ENCODE measurements at places on chromosomes 1 and 21.

DNA sequence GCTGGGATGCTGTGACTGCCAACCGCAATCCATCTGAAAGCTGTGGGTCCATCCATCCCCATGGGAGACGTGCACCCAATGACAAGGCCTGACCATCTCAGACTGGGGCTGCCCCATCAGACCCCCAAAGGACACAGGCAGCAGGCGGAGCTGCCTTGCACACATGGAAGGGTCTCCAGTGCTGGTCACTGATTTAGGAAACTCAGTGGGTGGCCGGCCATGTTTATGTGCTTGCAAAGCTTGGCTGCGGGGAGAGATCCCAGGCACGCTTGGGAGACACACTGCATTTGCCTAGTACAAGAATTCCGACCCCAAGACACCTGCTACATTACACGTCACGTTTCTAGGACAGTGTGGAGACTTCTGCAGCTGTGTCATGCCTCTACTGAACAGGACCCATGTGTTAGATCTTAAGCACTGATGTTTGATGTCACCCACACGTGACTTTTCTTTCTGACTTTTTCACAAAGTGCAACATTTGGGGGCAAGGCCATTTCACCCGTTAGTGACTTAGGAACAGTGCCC is 181.4 kb downstream of the CLIC6 start:
- no peak for DNase-seq

DNA sequence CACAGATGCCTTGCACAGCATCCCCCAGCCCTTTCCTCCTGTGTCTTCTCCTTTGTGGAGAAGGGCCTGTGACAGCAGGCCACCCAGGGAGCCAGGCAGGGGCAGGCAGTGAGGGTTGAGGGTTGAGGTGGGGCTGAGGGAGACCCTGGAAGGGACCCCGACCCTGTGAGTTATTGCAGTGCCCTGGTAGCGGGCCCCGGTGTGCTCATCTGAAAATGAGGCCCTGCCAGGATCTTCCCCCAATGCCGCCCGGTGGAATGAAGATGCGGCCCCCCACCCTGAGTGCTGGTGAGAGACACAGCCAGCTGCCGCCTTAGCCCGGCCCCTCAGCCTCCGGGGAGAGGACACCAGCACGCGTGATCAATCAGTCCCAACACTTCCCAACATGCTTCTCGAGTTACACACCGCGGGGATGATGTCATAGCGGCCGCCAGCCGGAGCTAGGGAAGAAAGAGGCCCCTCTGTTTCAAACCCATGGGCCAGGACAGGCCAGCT is 36.2 kb upstream of the ACTRT2 start:
- DNase-seq, result peak; percentile 88

DNA sequence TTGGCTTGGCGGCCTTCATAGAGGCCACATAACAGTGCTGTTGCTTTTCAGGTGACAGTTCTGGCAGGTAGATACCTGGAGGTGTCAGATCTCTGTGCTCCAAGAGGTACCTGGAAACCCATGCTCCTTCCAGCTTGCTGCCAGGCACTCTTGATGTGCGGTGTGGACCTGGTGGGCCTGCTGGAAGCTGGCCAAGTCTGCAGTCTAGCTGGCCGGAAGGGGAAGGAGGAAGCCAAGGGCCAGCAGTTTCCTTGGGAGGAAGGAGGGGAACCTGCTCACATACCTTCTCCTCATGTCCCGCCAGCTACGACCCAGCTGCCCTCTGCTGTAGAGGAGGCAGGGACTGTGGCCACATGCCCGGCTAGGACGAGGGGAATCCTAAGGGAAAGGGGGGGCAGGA is 166.4 kb upstream of the AJAP1 start:
- DNase-seq, result peak; percentile 38

DNA sequence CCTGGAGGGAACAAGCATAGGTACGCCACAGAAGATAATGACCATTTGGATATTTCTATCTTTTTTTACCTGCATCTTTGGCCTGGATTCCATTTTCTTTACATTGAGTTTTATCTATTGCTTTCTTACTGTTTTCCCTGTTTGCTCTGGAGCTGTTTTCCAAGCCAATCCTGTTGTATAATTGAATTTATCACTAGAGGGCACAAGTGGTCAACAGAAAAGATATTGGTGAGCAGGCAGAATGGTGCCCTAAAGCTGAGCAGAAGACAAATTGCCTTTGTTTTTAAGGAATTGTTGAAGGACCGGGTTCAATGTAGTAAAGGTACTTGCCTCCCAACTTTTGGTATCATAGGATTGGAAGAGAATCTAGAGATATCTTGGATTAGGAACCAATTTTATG is 152.8 kb downstream of the PPP1R12B start:
- DNase-seq, result peak; percentile 32

DNA sequence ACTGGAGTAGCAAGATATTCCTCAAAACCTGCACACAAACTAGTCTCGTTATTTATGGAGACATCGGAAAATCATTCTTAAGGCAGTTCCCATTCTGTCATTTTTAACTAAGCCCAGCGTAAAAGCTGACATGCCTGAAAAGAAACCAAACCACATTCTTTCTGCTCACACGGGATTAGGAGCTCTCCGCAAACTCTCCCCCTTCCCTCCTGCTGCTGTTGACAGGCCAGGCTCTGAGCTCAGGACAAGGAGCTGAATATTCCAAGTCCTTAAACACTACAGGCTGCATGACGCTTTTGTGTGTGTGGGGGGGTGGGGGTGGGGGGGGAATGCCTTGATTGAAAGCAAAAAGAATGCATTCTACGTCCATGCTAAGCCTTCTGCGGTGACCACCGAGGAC is 5.2 kb downstream of the OLIG1 start:
- no peak for DNase-seq

DNA sequence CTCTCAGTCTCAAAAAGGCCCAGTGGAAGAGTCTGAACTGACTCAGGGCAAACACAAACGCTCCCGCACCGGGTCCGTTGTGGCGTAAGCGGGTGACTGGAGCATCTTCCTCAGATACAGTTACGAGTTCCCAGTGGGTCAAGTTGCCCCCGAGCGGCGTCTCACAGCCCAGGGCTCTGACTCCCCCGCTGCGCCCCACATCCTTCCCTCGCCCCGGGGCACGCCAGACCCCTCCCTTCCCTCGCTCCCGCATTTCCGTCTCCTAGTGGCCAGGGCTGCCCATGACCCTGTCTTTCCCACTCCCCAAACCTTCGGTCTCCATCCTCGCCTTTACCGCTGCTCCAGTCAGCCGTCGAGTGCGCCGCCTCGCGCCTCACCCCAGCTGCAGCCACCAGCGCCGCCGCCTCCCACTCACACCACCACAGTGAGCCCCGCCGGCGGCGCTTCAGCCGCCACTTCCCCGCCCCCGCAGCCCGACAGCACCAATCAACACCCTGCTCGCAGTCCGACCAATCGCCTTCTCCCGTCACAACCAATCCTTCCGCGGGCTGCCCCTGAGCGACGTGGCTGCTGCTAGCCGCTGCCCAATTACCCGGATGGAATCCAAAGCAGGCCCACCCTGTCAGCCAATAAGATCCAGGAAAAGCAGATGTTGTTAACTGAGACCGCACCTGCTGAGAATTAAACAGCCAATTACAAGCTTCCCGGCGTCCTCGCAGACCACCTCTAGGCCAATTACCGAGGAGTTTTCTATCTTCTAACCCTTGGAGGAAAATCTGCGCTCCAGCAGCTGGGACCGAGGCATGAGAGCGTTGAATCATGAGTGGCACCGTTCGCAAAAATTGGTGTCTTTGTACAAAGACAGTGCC is at the start of gene TDRKH:
TDRKH (minus strand) TSS at position 430 of the 869 bp plus-strand sequence. CDS start 7,478 bp downstream, outside the sequence.
- DNase-seq, result peak; percentile 99

DNA sequence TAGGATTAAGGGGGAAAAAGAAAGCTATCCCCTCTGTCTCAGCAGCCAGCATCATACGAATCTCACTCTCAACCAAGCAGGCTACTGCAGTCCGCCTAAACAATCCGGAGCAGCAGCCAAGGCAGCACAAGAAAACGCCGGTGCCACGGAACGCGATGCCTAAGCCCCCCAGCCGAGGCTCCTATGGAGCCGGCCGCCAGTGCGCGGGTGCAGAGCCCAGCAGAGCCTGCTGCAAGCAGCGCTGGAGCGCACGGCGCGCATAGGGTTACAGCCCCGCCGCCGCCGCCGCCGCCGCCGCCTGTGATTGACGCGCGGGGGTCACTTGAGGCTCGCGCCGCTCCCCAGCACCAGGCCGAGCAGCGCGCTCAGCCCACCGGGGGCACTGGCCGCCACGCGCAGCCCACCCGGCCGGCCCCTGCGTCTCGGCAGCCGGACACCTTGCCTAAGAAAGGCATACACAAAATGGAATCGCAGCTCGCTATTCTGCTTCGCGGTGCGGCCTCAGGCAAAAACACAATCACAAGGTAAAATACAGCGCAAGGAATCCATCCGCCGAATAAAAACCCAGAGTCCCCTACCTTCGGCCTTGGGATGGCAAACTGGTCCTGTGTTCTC is 780 bp downstream of the HIVEP3 start:
- DNase-seq, result peak; percentile 87

- DNase-seq, result no peak
Measured at GRCh38 chr1:108803548-108803947, 53.3 kb downstream of the AKNAD1 start.

GRCh38 chr1:71899881-71900280 is 382.5 kb downstream of the NEGR1 start:
- no peak for DNase-seq

- DNase-seq, result no peak
Measured at GRCh38 chr1:71618766-71619530, 538.1 kb upstream of the ZRANB2 start.

- DNase-seq, result no peak
Measured at GRCh38 chr1:244219802-244220201, 168.7 kb downstream of the ZBTB18 start.

- no peak for DNase-seq
Measured at GRCh38 chr1:61457526-61458040, 267.4 kb downstream of the TM2D1 start.

- DNase-seq, result no peak
Measured at GRCh38 chr1:25117233-25117823, 115.0 kb downstream of the SYF2 start.

DNA sequence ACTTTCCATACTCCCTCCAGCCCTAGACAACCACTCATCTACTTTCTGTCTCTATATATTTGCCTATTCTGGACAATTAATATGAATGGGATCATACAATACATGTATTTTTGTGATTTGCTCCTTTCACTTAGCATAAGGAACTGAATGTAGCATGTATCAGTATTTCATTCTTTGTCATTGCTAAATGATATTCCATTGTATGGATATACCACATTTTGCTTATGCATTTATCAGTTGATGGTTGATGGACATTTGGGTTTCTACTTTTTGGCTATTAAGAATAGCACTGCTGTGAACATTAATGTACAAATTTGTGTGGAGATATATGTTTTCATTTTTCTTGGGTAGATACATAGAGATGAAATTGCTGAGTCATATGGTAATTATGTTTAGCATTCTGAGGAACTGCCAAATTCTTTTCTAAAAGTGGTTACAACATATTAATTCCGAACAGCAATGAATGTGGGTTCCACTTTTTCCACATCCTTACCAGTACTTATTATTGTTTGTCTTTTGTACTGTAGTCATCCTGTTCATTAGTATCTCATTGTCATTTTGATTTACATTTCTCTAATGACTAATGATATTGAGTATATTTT is 121.0 kb downstream of the LRRC40 start:
- DNase-seq, result no peak

- peak; percentile 86 for DNase-seq
Measured at GRCh38 chr1:151238467-151238739, 16.1 kb upstream of the PSMD4 start.

DNA sequence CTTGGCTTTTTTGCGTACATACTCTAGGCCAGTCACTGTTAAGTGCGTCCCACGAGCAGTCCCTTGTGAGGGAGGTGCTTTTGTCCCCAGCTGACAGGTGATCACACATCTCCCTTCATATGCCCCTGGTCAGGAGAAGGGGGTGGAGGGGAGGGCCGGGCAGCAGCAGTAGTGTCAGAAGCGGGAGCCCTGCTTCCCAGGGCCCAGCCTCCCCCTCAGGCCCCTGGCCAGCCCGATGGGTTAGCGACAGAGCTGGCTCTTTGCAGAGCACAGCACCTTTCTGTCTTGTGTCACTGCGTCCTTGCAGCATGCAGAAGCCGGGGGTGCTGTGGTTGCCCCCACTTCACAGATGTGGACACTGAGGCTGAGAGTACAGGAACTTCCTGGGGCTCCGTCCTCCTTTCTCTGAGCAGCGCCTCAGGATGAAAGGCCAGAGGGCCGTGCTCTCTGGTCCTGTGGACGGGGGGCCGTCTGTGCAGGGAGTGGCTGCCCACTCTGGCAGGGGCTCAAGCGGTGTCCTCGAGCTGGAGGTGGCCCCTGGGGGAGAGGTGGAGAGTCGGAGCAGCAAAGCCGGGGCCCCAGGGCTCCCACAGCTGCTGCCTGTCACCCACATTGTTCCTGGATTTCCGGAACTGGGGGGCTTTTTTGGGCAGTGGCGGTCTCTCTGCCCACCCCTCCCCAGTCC is 5.9 kb downstream of the TMEM201 start:
- DNase-seq, result peak; percentile 74

- DNase-seq, result no peak
Measured at GRCh38 chr1:38308780-38309179, 262.2 kb upstream of the POU3F1 start.

DNA sequence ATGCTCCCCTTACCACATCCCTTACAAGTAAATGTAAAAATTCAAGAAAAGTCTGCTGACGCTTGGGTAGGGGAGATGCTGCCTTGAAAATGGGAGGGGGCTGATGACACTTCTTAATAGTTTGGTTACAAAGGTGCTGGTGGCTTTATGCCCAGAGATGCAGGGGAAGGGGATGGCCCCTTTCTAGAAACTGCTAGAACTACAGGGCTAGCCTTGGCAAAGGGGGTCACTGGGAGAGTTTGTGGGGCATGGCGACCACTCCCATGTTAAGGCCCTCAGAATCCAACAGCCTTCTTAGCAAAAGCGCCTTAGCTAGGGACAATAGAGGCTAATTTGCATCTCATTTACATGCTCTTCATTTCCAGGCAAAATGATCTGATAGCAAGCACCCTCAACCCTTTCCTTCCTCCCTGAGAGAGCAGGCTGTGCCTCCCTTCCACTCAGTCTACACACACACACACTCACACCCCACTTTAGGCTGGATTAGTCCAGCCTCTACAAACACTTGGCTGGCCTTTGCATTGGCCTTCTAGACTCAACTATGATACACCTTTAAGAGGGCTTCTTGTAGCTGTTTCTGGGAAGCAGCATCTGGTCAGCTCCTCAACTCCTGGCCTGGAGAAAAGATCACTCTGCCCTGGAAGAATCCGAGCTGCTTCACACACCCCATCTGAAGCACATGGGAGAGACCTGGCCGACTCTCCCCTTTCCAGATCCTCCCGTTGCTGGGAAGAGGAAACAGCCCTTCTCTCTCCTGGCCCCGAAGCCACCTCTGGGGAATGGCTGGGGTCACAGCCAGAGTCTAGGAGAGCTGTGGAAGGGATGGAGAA is 1.7 kb downstream of the SEMA6C start:
- DNase-seq, result peak; percentile 65

DNA sequence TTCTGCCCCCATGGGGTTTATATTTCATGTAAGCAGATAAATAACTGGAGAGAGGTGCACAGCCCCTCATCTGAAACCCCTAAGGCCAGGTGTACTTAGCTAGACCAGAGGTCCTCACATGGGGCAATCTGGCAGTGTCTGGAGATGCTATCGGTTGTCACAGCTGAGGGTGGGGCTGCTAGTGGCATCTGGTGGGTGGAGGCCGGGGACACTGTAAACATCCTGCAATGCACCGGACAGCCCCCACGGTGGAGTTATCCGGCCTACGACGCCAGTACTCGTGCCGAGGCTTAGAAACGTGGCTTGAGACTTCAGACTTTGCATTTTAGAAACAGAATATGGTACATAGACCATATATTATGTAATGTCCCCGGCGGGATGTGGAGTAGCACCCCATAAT is 186.5 kb upstream of the VAMP3 start:
- no peak for DNase-seq

GRCh38 chr1:35569936-35570335 is 3.2 kb upstream of the TFAP2E start:
- DNase-seq, result peak; percentile 85

- DNase-seq, result peak; percentile 78
Measured at GRCh38 chr1:37561133-37562132, 4.7 kb downstream of the DNALI1 start.

Data from osteoblast (primary cell).